HT-29 (cell line): ENCODE measurements at places on chromosomes 3 and 15.
A peak's percentile ranks its signal among the peaks of the same experiment; 100 is the strongest.

GRCh38 chr3:177379045-177379444, 181.8 kb upstream of the TBL1XR1 start:
- DNase-seq: no peak

DNA sequence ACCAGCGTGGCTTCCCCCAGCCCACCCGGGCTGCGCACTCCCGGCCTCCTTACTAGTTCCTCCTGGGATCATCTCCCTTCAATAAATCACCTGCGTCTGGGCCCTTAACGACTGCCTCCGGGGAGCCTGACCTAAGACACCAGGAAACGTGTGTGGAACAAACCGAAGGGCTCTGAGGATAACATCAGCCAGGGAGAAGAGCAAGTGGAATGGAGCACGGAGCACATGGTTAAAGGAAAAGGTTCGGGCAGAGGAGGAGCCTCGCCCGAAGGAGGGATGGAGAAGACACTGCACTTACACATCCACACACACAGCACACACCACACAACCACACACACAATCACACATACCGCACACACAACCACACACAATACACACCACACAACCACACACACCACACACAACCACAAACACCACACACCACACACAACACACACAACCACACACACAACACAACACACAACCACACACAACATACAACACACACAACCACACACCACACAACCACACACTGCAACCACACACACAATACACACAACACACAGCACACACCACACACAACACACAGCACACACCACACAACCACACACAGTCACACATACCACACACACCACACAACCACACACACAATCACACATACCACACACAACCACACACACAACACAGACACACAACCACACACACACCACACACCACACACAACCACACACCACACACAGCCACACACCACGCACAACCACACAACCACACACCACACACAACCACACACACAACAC, 24.7 kb downstream of the CPN2 start:
- DNase-seq: peak; percentile 27

DNA sequence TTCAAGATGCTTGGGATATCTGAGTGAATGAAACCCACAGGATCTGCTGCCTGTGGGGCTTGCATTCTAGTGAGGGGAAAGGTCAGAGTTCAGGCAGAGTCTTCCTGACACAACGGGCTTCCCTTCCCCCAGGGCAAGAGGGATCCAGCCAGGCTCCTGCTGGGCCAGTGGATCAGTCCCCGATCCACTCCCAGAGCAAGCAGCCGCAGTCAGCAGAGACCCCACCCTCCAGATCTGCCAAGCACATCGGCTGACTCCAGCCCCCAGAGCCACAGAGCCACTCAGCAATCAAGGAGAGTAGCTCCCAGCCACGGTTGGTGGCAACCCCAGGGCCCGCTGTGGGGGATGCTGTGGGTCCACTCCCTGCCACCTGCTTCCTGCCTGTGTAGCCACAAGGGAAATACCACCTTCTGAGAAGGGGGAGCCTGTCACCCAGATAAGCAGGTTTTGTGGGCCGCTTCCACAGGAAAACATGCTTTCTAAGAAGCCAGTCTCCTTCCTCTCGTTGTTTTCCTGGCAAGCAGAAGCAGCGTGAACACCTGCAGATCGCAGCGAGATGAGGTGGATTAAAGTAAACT, 44.9 kb downstream of the CPN2 start:
- DNase-seq: no peak

GRCh38 chr15:52101542-52102323, 10.8 kb downstream of the BCL2L10 start:
- DNase-seq: no peak

DNA sequence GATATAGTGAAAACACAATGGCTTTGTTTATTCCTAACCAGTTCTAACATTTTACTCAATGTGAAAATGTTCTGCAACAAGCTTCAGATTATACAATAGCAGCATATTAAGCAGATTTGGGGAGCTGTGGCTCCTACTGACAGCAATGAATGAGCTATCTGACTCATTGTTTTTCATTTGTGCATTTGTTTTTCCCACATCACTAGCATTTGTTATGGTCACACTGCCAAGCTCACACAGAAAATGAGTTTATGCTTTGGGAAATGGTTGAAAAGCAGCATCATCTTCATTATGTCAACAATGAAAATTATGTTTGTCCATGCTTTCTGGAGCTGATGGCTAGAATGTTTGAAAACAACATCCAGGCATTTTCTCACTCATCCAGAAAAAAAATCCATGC, 53.5 kb downstream of the ZPLD1 start:
- DNase-seq: no peak

- no peak for DNase-seq
Measured at GRCh38 chr3:192156382-192156781, 571.0 kb downstream of the FGF12 start.

- no peak for DNase-seq
Measured at GRCh38 chr3:25572336-25572735, 92.4 kb downstream of the TOP2B start.

GRCh38 chr3:190870127-190870526, 7.6 kb upstream of the GMNC start:
- DNase-seq: no peak

- peak; percentile 76 for DNase-seq
Measured at GRCh38 chr15:36590838-36591237, 11.4 kb downstream of the CDIN1 start.

GRCh38 chr3:188700501-188700900, 471.3 kb upstream of the TPRG1 start:
- DNase-seq: no peak

- DNase-seq: no peak
Measured at GRCh38 chr3:36164400-36164799, 215.9 kb upstream of the STAC start.

- DNase-seq: peak; percentile 65
Measured at GRCh38 chr3:177335728-177336127, 138.4 kb upstream of the TBL1XR1 start.

- DNase-seq: no peak
Measured at GRCh38 chr15:60183366-60183765, 179.3 kb downstream of the FOXB1 start.

DNA sequence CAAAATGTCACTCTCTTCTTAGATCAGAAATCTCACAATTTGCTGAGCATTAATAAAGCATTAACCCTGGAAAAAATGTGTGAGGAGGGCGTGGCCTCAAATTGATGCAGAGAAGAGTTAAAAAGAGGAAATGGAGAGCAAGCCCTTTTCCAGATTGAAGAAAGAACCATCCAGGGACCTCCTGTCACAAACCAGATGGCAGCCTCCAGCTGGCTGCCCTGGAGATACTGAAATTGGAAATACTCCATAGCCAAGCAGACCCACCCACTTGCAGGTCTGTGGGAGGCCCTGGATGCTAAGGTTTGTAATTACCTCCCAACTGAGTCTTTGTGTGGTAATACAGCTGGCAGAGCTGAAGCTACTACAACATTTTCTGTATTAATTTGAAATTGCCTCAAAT, 214.9 kb downstream of the IL20RB start:
- no peak for DNase-seq

GRCh38 chr15:98980899-98981228, 26.7 kb downstream of the PGPEP1L start:
- DNase-seq: no peak

- no peak for DNase-seq
Measured at GRCh38 chr3:9379327-9379726, 16.5 kb downstream of the THUMPD3 start.

- peak; percentile 68 for DNase-seq
Measured at GRCh38 chr15:70863450-70864218, 9.7 kb upstream of the LARP6 start.

DNA sequence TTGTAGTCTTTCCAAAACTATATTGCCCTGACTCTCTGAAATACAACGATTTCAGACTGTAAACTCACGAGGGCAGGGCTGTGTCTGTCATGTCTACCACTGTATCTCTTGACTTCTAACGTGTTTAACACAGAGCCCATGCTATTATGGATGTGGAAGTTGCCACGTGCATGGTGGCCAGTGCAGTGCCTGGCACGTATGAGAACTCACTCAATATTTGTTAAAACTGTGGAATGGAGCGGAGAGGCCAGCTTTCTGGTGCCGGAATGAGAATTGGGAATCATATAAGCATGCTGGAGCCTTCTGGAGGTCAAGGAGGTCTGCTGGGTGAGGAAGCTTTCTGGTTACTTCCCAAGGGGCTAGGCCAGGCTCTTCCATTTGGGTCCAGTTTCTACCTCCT, 220.6 kb upstream of the LYSMD4 start:
- DNase-seq: no peak

- peak; percentile 29 for DNase-seq
Measured at GRCh38 chr3:129313665-129314385, 35.2 kb downstream of the HMCES start.

DNA sequence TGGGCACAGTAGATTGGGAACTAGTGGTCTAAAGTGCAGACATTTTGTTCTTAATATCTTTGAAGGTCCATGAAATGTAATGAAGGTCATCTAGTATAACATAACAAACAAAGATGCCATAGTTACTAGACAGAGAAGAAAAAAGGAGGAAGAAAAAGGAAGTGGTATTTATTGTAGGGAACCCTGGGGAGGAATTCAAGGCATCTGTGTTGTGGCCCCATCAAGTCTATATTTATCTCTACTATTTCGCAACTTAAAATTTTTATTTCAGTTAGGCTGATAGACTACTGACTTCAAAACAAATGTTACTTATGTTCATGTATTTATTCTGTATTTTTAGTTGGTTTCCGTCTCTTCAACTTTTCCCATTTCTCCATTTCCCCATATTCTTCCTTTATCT, 48.9 kb upstream of the ZDHHC23 start:
- no peak for DNase-seq

DNA sequence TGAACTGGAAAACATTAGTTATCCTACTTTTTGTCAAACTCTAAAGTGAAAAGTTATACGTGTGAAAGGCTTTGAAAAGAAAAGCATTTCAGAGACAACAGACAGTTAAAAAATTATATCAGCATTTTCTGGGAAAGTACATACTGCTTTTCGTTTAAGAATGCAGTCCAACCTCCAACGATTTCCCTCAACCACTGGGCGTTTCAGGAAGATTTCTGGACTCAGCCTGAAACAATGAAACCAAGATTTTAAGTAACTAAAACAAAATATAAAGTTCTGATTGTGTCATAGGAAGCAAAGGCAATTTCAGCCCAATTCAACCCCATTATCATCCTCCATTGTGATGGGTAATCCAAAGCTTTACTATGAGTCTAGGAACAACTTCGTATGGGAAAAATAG, 110.7 kb downstream of the PLD1 start:
- no peak for DNase-seq

- no peak for DNase-seq
Measured at GRCh38 chr3:46934072-46934471, 42.5 kb downstream of the CCDC12 start.

DNA sequence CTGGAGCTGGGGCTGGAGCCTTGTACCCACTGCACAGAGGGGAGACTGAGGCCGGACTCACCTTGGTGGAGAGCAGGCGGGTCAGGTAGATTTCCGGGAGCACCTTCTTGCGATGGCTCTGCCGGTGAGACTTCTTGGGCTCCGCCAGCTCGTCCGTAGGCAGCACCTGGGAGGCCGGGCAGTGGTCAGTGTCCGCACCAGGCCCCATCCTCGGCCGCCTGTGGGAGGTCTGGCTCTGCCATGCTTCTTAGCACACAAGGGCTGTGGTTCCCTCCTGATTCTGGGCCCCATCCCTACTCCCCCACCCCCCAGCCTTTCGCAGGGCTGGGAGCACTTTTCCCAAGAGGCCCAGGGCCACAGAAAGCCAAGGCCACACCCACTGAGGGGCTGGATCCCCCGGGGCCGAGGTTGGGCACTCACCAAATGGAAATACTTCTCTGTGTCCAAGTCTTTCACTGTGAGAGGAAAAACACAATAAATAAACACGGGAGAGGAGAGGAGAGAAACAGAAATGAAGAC, 17.4 kb downstream of the H1-8 start:
- no peak for DNase-seq

DNA sequence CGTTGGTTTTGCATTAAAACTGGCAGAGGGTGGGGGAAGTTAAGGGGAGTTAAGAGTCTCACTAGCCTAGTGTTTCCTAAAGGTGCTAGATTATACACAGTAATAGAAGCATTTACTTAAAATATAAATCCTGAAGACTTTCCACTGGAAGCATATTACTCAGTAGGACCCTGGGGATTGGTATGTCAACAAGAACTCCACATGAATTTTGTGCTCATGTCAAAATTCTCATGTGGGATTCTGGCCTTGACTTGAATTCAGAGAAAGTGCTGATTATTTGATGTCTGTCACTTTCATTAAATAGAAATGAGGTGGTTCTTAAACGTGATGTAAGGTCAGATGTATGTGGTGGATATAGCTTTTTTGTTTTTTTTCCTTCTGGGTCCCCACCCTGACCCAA, 997.2 kb downstream of the TUSC7 start:
- DNase-seq: no peak

DNA sequence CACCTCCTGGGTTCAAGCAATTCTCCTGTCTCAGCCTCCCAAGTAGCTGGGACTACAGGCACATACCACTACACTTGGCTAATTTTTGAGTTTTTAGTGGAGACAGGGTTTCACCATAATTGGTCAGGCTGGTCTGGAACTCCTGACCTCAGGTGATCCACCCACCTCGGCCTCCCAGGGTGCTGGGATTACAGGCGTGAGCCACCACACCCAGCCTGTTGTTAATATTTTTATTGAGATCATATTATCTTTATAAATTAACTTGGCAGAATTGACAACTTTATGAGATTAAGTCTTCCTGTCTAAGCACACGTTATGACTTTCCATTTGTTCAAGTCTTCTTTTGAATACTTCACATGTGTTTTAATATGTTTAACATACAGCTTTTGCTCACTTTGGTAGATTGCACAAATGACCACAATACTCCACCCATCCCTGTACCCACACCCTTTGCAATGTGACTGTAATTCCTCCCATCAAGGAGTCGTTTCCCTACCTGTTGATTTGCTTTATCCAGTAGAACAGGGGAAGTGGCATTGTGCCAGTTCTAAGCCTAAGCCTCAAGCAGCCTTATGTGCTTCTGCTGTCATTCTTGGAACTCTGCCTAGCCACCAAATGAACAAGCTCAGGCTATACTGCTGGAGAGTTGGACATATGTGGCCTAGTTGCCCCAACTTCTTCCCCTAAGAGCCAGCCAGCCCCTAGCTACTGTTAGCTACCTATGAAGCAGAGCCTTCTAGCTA, 8.2 kb downstream of the XYLB start:
- DNase-seq: peak; percentile 35

GRCh38 chr3:30711867-30712266, 105.5 kb downstream of the TGFBR2 start:
- no peak for DNase-seq

DNA sequence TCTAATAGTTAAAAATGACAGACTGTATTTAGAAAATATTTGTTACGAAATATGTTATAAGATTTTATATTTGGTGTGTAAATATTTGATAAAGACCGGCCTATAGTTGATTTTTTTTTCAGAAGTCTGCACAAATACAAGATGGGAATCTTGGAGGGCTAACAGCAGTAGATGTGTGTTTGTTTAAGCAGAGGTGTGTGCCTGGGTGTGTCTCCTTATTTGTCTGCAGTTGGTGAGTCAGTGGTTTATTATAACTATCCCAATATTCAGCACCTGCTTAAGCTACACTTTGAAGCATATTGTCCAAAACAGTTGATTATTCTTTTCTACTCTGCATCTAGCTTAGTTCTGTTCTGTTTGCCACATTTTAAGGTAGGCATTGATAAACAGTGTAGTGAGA, 12.4 kb downstream of the GLCE start:
- peak; percentile 15 for DNase-seq
